ENCODE measurements at places on chromosomes 5 and 9. TPM values are rescaled to one million over a fixed set of nuclear protein-coding genes. Genes with fewer than 3 reads are reported as not detected.

GRCh38 chr5:66322786-66323528, 178.9 kb downstream of the SREK1 start:
- no peak overlapping the region for H3K27ac ChIP-seq
- DNase-seq: no peak
- H3K4me3 ChIP-seq: no peak overlapping the region
- H3K4me1 ChIP-seq: no peaks in the 10 kb centered on the region
- H3K36me3 ChIP-seq: no peaks in the 10 kb centered on the region

DNA sequence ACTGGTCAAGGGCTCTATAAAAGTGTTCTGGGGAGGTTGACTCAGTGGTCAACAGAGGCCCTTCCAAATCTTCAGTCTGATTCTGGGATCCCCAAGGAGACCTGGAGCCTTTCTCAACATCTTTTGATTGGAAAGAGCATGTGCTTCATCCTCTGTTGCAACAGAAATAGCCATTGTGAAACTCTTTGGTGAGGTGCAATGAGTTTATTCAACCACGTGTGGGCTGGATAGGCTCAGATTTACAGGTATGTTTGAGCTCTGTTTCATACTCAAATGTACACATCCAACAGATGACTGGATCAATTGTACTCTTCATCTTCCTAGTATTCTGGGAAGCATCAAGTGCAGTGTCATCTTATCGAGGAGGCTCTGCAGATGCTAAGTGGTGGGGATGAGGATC, 60.5 kb downstream of the CTSL start:
- H3K27ac ChIP-seq: no peak overlapping the region
- no peaks in the 10 kb centered on the region for H3K27me3 ChIP-seq
- H3K36me3 ChIP-seq: no peaks in the 10 kb centered on the region
- DNase-seq: no peak
- H3K4me1 ChIP-seq: no peaks in the 10 kb centered on the region

Gene PRDM9
- total RNA-seq: not detected

Gene SMIM33
- not detected for total RNA-seq

DNA sequence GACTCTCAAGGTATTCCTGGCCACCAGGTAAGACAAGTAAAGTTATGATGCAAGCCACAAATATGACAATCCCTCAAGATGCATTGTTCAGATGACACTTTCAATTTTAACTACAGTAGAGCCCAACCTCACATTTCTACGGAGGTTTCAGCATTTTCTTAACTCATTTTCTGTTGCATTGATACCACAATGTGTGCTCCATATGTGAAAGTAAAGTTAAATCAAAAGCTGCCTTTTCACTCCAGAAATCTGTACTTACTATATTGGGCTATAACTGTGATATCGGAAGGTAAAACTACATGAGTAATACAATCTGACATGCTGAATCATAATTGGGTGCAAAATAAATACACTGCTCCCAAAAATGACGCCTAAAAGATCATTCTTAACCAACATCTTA, 333.6 kb upstream of the MEF2C start:
- no peaks in the 10 kb centered on the region for H3K4me1 ChIP-seq
- no peak overlapping the region for H3K4me3 ChIP-seq
- H3K27ac ChIP-seq: no peak overlapping the region
- H3K27me3 ChIP-seq: no peaks in the 10 kb centered on the region

DNA sequence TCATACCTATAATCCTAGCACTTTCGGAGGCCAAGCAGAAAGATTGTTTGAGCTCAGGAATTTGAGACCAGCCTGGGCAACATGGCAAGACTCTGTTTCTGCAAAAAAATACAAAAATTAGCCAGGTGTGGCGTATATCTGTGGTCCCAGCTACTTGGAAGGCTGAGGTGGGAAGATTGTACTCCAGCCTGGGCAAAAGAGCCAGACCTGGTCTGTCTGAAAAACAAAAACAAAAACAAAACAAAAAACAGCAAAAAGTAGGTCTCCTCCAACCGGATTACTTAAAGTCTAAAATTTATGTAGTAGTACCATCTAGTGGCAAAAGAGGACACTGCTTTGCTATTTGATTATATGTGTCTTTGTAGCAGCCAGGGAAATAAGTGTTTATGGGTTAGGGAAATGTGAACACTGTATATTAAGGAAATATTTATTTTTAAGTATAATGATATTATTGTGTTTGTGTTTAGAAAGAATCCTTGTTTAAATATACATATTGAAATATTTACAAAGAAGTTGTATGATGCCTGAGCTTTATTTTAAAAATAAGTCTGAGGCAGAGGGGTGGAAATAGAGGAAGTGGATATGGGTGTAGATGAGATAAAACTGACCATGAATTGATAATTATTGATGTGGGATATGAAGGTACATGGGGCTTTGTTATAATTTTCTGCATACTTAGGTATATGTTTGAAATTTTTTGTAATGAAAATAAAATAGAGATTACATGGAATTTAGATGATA, 20.0 kb downstream of the APC start:
- no peak overlapping the region for H3K27ac ChIP-seq
- no peak overlapping the region for H3K4me3 ChIP-seq
- H3K4me1 ChIP-seq: no peaks in the 10 kb centered on the region
- DNase-seq: peak; percentile 82
- H3K36me3 ChIP-seq: no peaks in the 10 kb centered on the region

- H3K27ac ChIP-seq: no peak overlapping the region
- H3K36me3 ChIP-seq: no peaks in the 10 kb centered on the region
- H3K27me3 ChIP-seq: no peaks in the 10 kb centered on the region
Observed at GRCh38 chr9:122100756-122101155, 7.6 kb upstream of the TTLL11 start.

DNA sequence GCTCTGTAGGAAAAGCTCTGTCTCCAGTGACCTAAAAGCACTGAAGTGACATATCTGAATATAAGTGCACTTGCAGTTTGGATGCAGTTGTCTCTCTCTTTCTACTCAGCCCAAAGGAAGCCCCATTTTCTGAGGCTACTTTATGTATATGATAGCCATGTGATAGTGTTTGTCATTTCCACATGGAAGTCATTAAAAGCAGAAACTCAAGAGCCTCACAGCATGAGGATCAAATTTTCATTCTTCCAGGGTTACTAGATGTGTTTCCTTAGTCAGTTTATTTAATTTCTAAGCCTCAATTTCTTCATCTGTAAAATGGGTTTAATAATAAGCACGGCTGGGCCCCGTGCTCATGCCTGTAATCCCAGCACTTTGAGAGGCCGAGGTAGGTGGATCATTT, 36.7 kb downstream of the RNF44 start:
- H3K4me1 ChIP-seq: no peaks in the 10 kb centered on the region
- no peaks in the 10 kb centered on the region for H3K27me3 ChIP-seq
- H3K36me3 ChIP-seq: peaks cover 64% of the 10 kb centered on the region
- no peak for DNase-seq
- H3K4me3 ChIP-seq: no peak overlapping the region
- H3K27ac ChIP-seq: no peak overlapping the region

Measured in GM23338 (cell line).